ENCODE measurements at places on chromosomes 1 and 21.

- DNase-seq = no peak
Measured at GRCh38 chr1:28127617-28128257, 39.3 kb upstream of the EYA3 start.

DNA sequence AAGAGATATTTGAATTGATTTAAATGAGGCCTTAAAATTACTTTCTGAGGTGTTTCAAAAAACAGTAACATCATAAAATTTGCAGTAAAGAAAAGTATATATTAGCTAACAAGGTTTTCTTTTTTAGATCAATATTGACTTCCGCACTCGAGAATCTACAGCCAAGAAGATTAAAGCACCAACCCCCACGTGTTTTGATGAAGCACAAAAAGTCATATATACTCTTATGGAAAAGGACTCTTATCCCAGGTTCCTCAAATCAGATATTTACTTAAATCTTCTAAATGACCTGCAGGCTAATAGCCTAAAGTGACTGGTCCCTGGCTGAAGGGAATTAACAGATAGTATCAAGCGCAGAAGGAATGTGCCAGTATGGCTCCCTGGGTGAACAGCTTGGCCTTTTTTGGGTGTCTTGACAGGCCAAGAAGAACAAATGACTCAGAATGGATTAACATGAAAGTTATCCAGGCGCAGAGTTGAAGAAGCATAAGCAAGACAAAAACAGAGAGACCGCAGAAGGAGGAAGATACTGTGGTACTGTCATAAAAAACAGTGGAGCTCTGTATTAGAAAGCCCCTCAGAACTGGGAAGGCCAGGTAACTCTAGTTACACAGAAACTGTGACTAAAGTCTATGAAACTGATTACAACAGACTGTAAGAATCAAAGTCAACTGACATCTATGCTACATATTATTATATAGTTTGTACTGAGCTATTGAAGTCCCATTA lies 3.6 kb downstream of the RGS1 start:
- peak; percentile 23 for DNase-seq

DNA sequence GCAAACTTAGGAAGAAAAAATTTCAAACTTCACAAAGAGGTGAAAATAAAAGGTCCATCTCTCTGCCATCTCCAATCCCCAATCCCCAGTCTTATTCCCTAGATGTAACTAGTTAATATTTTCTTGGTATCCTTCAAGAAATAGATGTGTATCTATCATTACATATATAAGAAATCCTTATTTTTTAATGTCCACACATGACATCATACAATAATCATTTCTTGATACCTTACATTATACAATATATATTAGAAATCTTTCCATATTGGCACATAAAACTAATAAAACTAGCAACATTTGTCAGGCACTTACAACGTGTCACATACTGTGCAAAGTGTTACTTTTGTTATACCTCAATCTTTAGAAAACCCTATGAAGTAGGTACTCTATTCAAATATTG lies 16.2 kb downstream of the DOCK7 start:
- DNase-seq = no peak

GRCh38 chr1:33163621-33164519 lies 18.0 kb downstream of the TRIM62 start:
- peak; percentile 57 for DNase-seq

- DNase-seq = no peak
Measured at GRCh38 chr1:98368995-98369394, 292.5 kb upstream of the SNX7 start.

- DNase-seq = peak; percentile 15
Measured at GRCh38 chr1:196078691-196079090, 529.5 kb downstream of the KCNT2 start.

GRCh38 chr1:232166942-232167341 lies 463.0 kb downstream of the SIPA1L2 start:
- no peak for DNase-seq

DNA sequence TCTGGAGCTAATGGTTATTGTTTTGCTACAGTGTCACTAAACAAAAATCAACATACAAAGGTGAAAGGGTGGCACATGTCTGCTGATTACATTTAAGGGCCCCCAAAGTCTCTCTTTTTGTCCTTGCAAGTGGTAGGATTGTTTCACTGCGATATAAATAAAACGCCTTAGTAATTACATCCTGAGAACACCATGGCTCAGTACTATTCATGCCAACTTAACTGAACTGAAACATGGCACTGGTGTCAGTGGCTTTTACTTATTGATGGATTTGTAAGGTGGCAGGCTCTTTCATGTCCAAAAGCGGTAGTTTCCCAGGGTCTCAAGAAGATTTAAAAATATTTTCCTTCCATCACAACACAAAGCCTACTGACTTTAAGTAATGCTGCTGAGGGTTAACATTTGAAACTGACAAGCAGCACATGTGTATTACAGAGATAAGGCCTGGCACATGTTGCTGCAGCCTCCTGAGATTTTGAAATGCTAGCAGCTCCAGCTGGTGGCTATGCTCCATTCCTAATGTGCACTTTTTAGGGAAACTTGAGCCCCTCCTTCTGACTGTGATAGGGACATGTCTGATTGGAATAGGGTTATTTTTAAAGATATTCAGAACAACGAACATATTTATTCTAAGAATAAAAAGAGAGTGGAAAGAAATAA lies 86.8 kb downstream of the ATP1B1 start:
- DNase-seq = no peak

- DNase-seq = no peak
Measured at GRCh38 chr1:151860504-151861187, 7.1 kb upstream of the THEM5 start.

DNA sequence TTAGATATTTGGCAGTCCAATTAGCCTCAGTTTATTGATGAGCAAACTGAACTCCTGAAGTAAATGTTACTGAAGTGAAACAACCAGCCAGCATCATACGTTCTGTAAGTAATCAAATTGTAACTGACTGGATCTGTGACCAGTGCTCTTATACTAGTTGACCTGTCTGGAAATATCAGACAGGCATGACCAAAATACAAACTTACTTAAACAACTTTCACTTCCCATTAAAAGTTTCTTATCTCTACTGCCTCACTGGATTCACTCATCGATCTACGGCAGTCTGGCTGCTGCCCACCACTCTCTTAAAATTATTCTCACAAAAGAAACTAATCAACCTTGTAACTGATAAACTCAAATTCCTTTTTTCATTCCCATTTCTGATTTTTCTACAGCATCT lies 56.4 kb downstream of the WDR3 start:
- DNase-seq = no peak

DNA sequence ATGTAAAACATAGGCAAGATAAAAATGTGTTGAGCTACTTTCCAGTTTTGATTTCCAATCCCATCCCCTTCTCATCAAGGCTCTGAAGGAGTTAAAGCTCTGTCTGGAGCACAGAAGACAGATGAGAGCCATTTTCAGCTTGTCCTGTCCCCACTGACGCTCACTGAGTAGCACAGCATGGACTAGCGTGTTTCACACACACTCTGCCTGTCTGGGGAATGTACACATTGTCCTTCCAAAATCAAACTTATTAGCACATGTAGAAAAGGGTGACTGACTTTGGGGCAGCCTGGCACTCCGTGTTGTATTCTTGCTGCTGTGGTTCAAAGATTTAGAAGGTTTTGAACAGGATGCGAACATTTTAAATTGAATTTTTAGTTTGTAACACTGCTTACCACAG lies 139.2 kb downstream of the NEK7 start:
- no peak for DNase-seq

- no peak for DNase-seq
Measured at GRCh38 chr1:24503059-24503751, 569 bp downstream of the RCAN3 start.

Measured in fibroblast of skin of right biceps (primary cell).